Activated CD8-positive, alpha-beta T cell treated with anti-CD3 and anti-CD28 coated beads, Interleukin-2, amount 10 ng/mL, durations not matched to agents 7 days and 5 days (primary cell): ENCODE measurements at places on chromosomes 12 and 14. TPM values are rescaled to one million over a fixed set of nuclear protein-coding genes. Genes with fewer than 3 reads are reported as not detected.

Gene WBP11
- 98.6 TPM for total RNA-seq

Gene SAMD4A
- total RNA-seq, result 3.9 TPM

GRCh38 chr14:65867333-65867732, 454.8 kb downstream of the FUT8 start:
- H3K4me1 ChIP-seq, result peaks cover 50% of the 10 kb centered on the region
- H3K36me3 ChIP-seq, result peaks cover 10% of the 10 kb centered on the region
- no peaks in the 10 kb centered on the region for H3K27me3 ChIP-seq
- no peak overlapping the region for H3K4me3 ChIP-seq
- no peak for DNase-seq

DNA sequence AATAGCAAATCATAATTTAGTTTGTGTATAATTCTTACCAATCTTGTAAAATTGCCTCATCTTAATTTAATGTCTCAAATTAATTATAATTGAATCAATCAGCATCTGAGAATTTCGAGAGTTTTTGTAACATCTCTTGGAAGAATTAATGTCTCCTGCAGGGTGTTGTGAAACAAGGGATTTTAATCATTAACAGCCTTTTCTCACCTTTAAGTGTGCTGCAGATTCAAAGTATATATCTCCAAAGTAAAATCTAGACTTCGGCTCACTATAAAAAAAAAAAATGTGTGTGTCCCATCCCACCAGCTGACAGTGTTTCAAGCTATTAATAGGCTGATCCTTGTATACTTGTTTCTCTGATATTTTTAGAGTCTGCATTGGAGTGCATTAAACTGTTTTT, 603.1 kb downstream of the ETNK1 start:
- no peak overlapping the region for H3K27ac ChIP-seq
- H3K4me3 ChIP-seq, result no peak overlapping the region
- no peaks in the 10 kb centered on the region for H3K36me3 ChIP-seq
- DNase-seq, result no peak

GRCh38 chr14:67814821-67815220, 1.6 kb downstream of the ZFYVE26 start:
- peak overlapping the region; percentile 96 for H3K27ac ChIP-seq
- H3K36me3 ChIP-seq, result peaks cover 8% of the 10 kb centered on the region
- peak overlapping the region; percentile 95 for H3K4me3 ChIP-seq
- H3K4me1 ChIP-seq, result peaks cover 39% of the 10 kb centered on the region

DNA sequence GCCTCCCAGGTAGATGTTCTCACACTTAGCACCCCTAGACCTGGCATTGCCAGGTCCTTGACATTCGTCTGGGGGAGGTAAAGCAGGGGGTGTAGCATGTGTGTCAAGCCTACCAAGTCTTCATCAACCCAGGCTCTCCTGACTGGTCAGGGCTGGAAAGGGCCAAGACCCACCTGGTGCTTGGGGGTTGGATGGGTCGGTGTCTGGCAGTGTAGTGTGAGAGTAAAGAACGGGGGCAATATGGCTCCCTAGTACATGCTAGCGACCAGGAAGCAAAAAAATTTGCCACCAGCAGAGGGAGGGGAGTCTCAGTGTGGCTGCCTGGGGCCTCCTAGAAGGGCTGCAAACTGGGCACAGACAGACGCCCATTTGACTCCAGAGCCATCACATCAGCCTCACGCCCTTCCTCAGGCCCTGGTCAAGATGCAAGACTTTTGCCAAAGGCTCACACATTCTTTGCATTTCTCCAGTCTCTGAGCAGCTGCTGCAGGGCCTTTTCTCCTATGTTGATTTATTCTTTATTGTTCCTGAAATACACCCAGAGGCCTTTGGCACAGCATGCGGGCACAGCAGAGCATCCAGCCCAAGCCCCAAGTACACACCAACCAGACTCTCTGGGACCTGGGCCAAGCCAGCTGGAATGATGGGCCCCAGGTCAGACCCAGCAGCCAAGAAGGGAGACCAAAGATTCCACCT, 38.3 kb upstream of the PNMA1 start:
- H3K4me1 ChIP-seq, result peaks cover 98% of the 10 kb centered on the region
- peak overlapping the region; percentile 91 for H3K4me3 ChIP-seq
- peak; percentile 61 for DNase-seq
- peaks cover 45% of the 10 kb centered on the region for H3K36me3 ChIP-seq
- no peaks in the 10 kb centered on the region for H3K27me3 ChIP-seq

DNA sequence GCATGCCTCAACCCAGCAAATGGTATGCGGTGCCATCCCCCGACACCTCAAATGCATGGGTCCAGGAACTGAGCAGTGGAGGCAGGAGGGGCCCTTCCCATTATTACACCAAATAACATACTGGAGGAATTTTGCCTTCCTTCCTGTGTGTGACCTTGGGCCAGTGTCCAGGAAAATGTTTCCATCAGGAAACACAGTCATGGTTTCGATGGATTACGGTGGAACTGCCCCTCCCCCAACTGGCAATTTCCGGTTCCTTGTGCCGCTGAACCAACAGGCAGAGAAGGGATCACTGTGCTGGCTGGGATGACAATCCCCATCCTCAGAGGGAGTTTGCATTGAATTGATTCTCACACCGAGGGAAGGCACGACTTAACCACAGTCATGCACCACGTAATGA, 9.1 kb upstream of the CDC42BPB start:
- no peaks in the 10 kb centered on the region for H3K4me1 ChIP-seq
- DNase-seq, result no peak
- no peaks in the 10 kb centered on the region for H3K36me3 ChIP-seq
- H3K27me3 ChIP-seq, result peaks cover 15% of the 10 kb centered on the region
- H3K4me3 ChIP-seq, result no peak overlapping the region

- peaks cover 2% of the 10 kb centered on the region for H3K4me1 ChIP-seq
- DNase-seq, result peak; percentile 81
- H3K27me3 ChIP-seq, result peaks cover 27% of the 10 kb centered on the region
- no peaks in the 10 kb centered on the region for H3K36me3 ChIP-seq
- no peak overlapping the region for H3K27ac ChIP-seq
- no peak overlapping the region for H3K4me3 ChIP-seq
Observed at GRCh38 chr12:11581179-11581755, 68.2 kb upstream of the ETV6 start.

GRCh38 chr12:24894879-24895278, 54.0 kb downstream of the BCAT1 start:
- H3K27ac ChIP-seq, result no peak overlapping the region
- DNase-seq, result no peak
- no peak overlapping the region for H3K4me3 ChIP-seq
- H3K4me1 ChIP-seq, result no peaks in the 10 kb centered on the region
- H3K36me3 ChIP-seq, result peaks cover 4% of the 10 kb centered on the region

DNA sequence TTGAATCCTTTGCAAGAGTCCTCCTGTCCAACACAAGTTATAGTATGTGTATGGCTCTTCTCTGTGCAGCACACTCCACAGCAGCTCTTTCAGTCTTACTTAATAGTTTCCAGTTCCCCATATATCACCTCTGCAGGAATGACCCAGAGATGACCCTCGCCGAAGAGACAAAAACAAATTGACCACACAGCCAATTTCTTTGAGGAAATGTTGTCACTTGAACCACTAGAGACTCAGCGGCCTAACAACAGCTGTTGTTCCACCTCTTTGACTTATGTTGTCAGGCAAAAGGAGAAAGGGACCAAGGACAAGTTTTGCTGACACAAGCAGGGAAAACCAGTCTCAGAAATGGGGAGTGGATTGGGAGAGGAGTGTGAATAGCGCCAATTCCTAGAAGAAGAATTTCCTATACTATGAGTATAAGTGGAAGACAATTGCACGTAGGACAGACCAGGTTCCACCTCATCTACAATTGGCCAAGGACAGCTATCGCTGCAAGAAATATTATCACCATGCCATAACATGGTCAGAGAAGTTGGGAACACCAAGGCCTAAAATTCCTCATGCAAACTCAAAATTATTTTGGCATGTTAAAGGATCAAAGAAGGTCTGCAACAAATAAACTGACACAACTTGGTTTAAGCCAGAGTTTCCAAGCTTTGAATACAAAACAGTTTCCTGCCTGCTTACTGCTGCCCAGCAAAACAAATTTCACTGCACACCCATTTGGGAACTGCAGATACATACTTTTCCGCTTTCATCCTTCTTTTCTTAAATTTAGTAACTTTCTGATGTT, 41.7 kb upstream of the ITPR2 start:
- H3K36me3 ChIP-seq, result no peaks in the 10 kb centered on the region
- H3K27ac ChIP-seq, result no peak overlapping the region
- DNase-seq, result no peak

Gene SDS
- not detected for total RNA-seq

Gene KDM2B
- 76.1 TPM for total RNA-seq

GRCh38 chr12:48126953-48127630, 7.9 kb downstream of the PFKM start:
- no peaks in the 10 kb centered on the region for H3K27me3 ChIP-seq
- H3K27ac ChIP-seq, result no peak overlapping the region
- H3K4me1 ChIP-seq, result no peaks in the 10 kb centered on the region
- H3K4me3 ChIP-seq, result no peak overlapping the region

Gene SIX1
- total RNA-seq, result not detected

- peaks cover 9% of the 10 kb centered on the region for H3K36me3 ChIP-seq
Observed at GRCh38 chr12:12788131-12788530, 2.7 kb downstream of the APOLD1 start.

GRCh38 chr12:57110104-57111030, 795 bp downstream of the STAT6 start:
- peak; percentile 89 for DNase-seq
- H3K4me1 ChIP-seq, result peaks cover 53% of the 10 kb centered on the region
- peaks cover 42% of the 10 kb centered on the region for H3K36me3 ChIP-seq

GRCh38 chr12:70449753-70450341, 83.8 kb downstream of the KCNMB4 start:
- H3K27ac ChIP-seq, result no peak overlapping the region
- no peaks in the 10 kb centered on the region for H3K27me3 ChIP-seq

- H3K4me3 ChIP-seq, result no peak overlapping the region
- H3K27me3 ChIP-seq, result peaks cover 4% of the 10 kb centered on the region
- no peak overlapping the region for H3K27ac ChIP-seq
- H3K36me3 ChIP-seq, result peaks cover 9% of the 10 kb centered on the region
- H3K4me1 ChIP-seq, result peaks cover 40% of the 10 kb centered on the region
Observed at GRCh38 chr14:64467101-64467500, 1.8 kb downstream of the AKAP5 start.

GRCh38 chr12:112967858-112968257, 10.5 kb upstream of the OAS2 start:
- H3K27me3 ChIP-seq, result no peaks in the 10 kb centered on the region
- no peak overlapping the region for H3K4me3 ChIP-seq
- no peak for DNase-seq
- H3K36me3 ChIP-seq, result peaks cover 93% of the 10 kb centered on the region

DNA sequence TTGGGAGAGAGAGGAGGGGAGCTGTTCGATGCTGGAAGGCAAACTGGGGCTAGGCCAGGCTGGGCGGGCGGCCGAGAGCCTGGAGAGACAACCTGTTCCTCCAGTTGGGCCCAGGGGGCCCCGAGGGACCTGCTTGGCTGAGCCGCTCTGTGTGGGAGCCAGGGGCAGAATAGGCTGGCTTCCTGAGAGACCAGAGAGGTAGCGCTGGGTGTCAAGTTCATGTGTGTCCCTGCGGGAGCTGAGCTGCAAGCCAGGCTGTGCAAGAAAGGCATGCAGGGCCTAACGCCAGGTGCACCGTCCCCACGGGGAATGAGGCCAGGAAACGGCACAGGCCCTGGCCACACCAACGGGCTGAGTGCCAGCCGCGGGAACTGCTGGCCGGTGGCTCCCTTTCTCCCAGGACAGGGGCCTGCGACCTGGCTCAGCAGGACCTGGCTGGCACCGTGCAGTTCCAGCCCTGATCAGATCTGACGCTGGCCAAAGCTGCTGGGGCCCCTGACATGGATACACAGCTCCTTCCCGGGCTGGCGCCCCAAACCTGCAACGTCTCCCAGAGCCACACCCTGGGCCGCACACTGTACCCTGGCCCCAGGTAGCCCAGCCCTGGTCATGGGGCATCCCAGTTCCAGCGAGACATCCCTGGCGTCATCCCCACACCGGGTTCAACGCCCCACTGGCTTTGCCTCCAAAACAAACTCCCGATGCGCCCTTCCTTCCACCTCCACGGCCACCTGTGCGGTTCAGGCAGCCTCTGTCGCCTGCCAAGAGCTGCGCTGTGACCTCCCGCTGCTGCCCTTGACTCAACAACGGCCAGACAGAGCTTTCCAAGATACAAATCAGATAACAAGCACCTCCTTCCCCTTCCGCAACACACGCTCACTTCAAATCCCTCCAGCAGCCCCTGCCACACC, 65.0 kb downstream of the RFLNA start:
- peaks cover 13% of the 10 kb centered on the region for H3K36me3 ChIP-seq
- no peak overlapping the region for H3K4me3 ChIP-seq
- H3K27me3 ChIP-seq, result no peaks in the 10 kb centered on the region
- no peaks in the 10 kb centered on the region for H3K4me1 ChIP-seq
- DNase-seq, result no peak

- H3K27ac ChIP-seq, result no peak overlapping the region
- H3K4me3 ChIP-seq, result peak overlapping the region; percentile 69
- peaks cover 8% of the 10 kb centered on the region for H3K4me1 ChIP-seq
- peaks cover 20% of the 10 kb centered on the region for H3K27me3 ChIP-seq
- DNase-seq, result peak; percentile 60
- no peaks in the 10 kb centered on the region for H3K36me3 ChIP-seq
Observed at GRCh38 chr12:57865084-57865751, 18.7 kb upstream of the CTDSP2 start.

GRCh38 chr12:8734873-8735381, 37.1 kb downstream of the RIMKLB start:
- H3K36me3 ChIP-seq, result no peaks in the 10 kb centered on the region
- no peaks in the 10 kb centered on the region for H3K27me3 ChIP-seq
- H3K4me3 ChIP-seq, result no peak overlapping the region
- no peak for DNase-seq
- no peak overlapping the region for H3K27ac ChIP-seq

DNA sequence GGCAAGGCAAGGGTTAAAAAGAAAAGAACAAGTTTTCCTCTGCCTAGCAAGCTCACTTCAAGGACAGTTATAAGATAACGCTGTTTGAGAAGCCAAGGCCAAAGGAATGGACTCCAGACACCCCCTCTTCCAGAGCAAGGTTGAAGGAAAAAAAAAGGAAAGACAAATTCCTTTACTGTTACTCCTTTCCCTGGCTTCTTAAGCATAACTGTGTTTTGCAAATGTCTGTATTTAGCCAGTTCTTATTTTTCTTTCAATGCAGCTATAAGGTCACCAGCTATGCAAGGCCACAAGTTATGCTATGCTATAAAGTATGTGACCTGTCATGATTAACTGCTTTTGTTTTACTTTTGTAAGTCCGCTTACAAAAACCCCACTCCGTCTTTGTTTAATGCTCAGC, 26.6 kb downstream of the ZNF410 start:
- H3K36me3 ChIP-seq, result peaks cover 57% of the 10 kb centered on the region
- H3K4me1 ChIP-seq, result no peaks in the 10 kb centered on the region
- H3K4me3 ChIP-seq, result no peak overlapping the region
- H3K27me3 ChIP-seq, result no peaks in the 10 kb centered on the region

DNA sequence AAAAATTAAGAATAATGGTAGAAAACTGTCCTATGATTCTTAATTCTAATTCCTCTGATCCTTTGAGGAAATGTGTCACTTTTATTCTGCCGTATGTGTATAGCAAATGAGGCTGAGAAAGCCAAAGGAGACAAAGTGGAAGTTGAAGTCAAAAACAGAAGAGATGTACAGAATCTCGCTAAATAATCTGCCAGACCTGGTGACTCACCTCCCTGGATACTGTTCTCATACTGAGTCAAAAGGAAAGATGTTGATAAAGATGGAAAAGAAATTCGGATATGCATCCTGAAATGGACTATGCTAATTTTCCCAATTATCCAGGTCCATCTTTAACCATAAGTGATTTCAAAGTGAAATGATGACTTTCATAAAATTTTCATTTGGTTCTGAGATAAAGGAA, 92.5 kb downstream of the DUSP6 start:
- no peak overlapping the region for H3K27ac ChIP-seq
- H3K27me3 ChIP-seq, result no peaks in the 10 kb centered on the region
- H3K36me3 ChIP-seq, result peaks cover 10% of the 10 kb centered on the region
- H3K4me3 ChIP-seq, result no peak overlapping the region
- no peak for DNase-seq
- peaks cover 5% of the 10 kb centered on the region for H3K4me1 ChIP-seq
